Thoracic aorta (tissue), 2 donors: ENCODE measurements at places on chromosomes 2 and 18.

DNA sequence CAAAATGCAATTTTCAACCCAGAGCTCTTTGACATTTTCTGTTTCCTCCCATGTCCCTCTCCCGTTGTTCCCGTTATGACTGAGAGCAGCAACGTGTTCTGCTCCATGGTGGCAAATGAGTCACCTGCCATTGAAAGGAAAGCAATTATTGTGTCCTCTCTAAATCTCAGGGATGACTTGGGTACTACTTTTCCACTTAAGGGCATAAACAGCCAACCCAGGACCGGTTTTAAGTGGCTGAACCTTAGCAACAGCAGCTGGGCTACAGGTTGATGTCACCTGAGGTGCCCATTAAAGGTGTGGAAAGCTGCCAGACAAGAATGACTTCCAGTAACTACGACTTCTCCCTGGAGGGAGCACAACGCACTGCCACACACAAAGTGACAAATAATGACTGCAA is 236.8 kb downstream of the NCKAP5 start:
- DNase-seq = no peak

DNA sequence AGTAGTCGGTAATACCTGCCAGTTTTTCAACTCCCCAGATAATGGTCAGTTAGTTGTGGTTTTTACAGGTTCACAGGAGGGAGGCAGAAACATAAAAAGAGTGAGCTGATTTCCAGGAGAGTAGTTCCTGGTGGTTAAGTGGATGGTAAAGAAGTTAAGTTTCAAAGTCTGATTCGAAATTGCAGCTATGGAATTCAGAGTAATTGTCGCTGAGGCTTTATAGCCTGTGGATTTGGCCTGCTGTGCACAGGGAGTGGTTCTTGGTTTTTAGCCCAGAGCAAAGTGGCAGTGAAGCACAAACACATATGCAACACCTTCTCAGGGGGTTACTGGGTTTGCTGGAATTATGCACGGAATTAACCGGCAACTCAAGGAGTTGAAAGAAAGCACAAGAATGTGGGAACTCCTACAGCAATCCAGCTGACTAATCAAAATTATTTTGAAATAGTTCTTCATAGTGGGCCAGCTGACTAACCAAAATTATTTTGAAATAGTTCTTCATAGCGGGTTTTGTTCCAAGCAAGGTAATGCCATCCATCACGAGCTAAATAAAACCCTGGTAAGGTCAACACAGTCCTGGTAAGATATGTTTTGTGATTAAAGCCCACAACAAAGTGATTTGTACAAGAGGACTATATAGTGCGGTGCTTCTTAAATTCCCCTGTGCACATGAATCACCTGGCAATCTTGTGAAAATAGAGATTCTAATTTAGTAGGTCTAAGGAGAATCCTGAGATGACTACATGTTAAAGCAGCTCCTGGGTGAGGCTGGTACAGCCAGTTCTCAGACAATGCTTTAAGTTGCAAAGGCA is 94.4 kb downstream of the SGPP2 start:
- no peak for DNase-seq

DNA sequence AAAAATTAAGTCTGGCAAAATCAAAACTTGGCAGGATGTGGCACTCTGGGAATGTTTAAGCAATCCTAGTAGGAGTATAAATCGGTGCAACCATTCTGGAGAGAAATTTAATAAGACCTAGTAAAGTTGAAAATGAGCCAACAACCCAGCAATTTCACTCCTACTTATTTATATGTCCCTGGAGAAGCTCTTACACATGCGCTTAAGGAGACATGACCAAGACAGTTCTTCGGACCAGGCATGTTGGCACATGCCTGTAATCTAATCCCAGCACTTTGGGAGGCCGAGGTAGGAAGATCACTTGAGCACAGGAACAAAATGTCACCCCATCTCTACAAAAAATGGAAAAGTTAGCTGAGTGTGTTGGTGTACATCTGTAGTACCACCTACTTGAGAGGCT is 374.6 kb upstream of the LYPD1 start:
- no peak for DNase-seq

- no peak for DNase-seq
These were observed 55.8 kb downstream of the NFATC1 start for GRCh38 chr18:79451237-79452125.

- DNase-seq = no peak
These were observed 231.9 kb downstream of the BCL2 start for GRCh38 chr18:63087421-63088230.

GRCh38 chr2:144481666-144482065 is 38.3 kb downstream of the ZEB2 start:
- no peak for DNase-seq

DNA sequence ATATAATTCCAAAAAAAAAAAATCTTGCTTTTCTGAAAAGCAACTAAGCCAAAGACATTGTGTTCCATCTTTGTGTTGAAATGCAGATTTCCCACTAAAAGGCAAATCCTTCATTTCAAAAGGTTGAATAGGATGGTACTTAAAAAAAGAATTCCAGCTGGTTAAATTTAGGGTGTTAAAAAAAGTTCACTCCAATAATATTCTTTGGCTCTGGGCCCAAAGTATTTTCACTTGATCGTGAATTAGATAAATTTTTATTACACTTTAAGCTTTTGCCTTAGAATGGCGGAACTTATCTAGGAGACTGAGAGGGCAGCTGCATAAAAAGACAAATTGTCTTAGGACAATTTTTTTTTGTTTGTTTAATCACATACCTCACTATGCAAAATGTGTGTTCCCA is 79.2 kb downstream of the BCL11A start:
- DNase-seq = no peak

DNA sequence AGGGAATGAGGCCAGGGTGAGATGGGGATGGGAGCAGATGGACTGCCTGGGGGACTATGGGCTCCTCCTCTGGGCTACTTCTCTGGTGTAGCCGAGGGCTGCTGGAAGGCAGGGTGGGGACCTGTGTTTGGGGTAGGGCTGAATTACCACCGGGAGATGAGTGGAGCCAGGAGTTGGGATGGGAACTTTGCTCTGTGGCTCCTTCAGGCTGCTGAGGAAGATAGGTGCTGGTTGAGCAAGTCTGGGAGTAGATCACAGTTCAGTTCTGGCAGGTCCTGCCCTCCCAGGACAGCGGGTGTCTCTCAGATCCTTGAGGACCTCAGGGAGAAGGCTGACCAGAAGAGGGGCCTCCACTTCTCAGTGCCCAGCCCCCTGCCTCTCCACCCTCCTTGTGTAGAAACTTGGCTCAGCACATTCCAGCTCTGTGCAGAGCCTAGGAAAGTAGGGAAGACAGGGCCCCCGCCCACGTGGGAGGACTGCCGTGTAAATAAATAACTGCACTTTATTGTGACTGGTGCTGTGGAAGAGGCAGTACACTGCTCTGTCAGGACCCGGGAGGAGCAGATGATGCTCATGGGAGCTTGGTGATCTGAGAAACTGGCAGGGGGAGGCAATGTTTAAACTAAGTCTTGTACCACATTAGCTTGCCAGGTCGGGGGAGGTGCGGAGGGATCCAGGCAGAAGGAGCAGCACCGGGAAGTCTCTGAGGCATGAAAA is 15.3 kb downstream of the TET3 start:
- DNase-seq = no peak

GRCh38 chr2:203948733-203949132 is 12.2 kb downstream of the ICOS start:
- DNase-seq = no peak

- no peak for DNase-seq
These were observed 4.7 kb upstream of the NEURL3 start for GRCh38 chr2:96509847-96510230.

GRCh38 chr2:181123798-181124231 is 143.4 kb downstream of the UBE2E3 start:
- no peak for DNase-seq

- DNase-seq = no peak
These were observed 43.5 kb upstream of the TMEM131 start for GRCh38 chr2:98039085-98039756.

DNA sequence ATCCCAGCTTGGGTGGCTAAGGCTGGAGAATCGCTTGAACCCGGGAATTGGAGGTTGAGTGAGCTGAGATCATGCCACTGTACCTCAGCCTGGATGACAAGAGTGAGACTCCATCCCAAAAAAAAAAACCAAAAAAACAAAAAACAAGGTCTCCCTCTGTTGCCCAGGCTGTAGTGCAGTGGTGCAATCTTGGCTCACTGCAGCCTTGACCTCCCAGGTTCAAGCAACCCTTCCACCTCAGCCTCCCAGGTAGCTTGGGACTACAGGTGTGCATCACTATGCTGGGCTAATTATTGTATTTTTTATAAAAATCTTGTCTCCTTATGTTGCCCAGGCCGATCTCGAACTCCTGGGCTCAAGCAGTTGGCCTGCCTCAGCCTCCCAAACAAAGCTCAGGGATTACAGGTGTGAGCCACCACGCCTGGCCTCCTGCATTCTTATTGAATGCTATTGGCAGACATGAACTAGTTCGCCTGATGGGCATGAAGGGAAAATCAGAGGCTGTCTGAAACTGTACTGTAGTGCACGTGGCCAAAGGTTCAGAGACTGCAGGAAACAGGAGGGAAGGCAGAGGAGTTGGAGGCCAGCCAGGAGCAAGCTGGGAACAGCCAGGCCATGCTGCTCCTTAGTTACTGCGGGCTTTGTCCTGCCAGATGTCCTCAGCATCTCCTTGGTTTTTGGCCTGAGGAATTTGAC is 16.0 kb upstream of the ASXL2 start:
- no peak for DNase-seq

DNA sequence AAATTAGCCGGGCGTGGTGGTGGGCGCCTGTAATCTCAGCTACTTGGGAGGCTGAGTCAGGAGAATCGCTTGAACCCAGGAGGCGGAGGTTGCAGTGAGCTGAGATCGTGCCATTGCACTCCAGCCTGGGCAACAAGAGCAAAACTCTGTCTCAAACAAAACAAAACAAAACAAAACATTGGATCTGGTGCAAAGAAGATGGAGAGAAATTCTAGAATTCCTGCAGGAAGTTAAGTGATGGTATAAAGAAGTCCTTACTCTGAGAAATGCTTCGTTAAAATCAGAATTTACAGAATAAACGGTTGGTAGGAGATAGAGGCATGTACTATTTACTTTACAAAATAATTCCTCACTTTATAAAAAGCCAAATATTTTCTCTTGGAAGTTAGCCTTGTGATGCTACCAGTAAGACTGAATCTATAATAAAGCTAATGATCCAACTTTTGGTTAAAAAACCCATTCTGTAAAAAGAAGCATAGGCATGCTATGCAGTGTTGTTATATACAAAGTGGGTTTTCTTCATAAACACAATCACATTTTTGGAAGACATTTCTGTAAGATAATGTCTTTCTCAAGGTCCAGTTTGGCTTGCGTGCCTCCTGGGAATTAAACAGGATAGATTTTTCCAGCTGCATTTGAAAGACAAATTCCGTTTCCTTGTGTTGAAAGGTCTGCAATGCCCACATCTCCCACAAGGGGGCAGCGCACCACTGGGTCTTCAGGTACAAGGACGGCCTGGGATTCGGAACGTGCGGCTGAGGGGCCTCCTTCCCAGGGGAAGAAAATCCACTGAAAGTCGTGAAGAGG is 35.6 kb upstream of the PNO1 start:
- peak; percentile 64 for DNase-seq

- DNase-seq = no peak
These were observed 78.8 kb upstream of the TTN start for GRCh38 chr2:178886006-178886405.

DNA sequence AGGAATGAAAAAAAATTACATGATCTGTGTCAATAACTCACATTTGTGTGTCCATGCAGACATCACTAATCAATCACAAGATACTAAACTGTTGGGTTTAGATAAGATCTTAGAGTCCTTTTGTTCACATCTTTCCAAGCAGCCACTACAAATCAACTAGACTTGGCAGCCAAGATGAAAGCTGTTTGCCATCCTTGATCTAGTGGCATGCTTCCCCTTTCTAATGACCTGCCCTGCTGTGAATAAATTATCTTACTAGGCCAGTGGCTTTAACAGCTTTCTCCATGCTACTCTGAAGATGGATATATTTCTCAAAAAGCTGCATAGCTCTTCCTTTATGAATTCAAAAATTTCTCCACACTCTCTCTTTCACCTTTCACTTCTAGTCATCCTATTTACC is 1338.0 kb upstream of the ACVR2A start:
- no peak for DNase-seq

DNA sequence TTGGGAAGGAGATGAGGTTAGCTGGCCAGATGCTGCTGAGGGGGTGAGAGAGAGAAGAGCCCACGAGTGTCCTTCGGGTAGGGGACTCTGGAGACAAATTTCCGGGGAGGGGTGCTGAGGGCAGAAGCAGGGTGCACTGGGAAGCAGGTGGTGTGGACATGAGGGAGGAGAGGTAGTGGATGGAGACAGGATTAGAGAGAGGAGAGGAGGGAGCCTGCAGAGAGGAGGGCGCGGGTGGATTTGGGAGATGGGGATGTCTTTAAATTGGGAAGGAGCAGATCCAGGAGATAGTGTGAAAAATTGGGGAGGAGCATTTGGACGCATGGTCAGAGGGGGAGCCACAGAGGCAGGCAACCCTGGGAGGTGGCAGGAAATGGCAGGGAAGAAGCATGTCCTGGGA is 154.7 kb downstream of the DYSF start:
- no peak for DNase-seq

GRCh38 chr18:8322486-8322885 is 286.8 kb upstream of the RAB12 start:
- no peak for DNase-seq

- DNase-seq = no peak
These were observed 2.4 kb upstream of the MERTK start for GRCh38 chr2:111896024-111896423.

DNA sequence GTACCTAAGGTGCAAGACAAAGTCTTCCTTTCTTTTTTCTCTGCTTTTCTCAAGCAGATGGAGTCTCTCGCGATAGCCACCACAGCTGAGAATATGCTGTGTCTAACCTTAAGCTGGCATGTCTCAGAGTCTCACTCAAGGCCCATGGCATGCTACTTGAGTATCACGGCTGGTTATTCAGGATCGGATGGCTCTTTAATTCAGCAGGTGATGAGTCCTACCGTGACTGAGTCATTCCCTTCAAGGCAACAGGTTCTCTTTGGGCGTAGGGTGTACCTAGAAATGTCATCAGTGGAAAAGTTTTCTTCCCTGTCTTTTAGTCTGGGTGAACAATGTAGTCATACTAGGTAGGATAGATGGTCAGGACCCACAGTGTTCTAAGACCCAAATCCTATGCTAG is 136.2 kb downstream of the DIS3L2 start:
- no peak for DNase-seq

DNA sequence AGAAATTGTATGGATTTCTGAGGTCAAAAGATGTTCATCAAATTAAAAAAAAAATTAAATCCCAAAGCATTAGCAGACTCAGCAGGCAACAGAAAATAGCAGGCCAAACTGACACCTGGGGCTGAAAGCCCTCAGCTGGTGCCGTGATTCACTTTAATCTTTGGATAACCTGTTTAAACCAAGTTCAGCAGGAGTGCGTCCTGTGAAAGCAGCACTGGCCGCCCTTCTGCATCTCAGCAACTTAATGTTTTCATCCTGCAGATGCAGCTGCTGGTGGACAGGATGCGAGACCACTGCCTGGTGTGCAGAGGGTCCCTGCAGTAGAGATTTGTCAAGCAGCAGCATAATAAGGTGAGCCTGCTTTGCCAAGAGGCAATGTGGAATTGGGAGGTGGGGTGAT is 41.2 kb downstream of the CCDC68 start:
- no peak for DNase-seq

- no peak for DNase-seq
These were observed 73.4 kb downstream of the ZBTB7C start for GRCh38 chr18:48335829-48336228.

GRCh38 chr2:219630770-219631405 is 3.5 kb downstream of the SLC4A3 start:
- DNase-seq = no peak
